ENCODE measurements at places on chromosomes 1 and 21.

GRCh38 chr1:214420341-214420740 is 131.1 kb downstream of the PTPN14 start:
- no peak for DNase-seq

- no peak for DNase-seq
Observed at GRCh38 chr1:152801333-152801732, 4.8 kb downstream of the LCE1D start.

DNA sequence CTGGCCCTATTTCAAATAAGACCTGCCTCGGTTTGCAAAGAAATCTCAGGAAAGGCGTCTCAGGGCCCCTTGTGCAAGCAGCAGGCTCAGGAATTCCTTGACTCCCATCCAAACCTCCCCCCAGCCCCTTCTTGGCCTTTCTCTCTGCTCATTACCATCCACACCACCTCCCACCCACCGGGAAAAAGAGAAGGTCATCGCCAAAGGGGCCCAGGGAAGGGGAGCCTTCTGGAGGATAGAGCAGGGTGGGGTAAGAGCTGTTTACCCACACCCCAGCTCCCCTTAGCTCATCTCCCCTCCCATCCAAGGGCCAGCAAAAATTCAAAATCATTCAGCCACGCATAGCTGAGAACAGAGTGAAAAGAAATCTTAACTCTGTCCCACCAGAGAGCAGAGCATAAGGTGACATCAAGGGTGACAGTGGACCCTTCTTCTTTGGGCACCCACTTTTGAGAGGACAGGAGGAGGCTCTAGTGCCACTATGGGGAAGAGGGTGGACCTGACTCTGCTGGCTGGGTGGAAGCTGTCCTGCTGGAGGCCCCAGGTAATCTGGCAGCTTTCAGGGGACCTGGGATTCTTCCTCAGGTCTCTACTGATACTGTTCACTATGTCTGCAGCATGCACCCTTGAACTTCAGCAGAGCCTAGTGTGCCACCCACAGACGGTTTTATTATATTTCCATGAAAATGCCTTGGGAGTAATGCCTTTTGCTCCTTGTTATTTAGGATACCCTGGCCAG is 3.9 kb upstream of the WNT2B start:
- no peak for DNase-seq

DNA sequence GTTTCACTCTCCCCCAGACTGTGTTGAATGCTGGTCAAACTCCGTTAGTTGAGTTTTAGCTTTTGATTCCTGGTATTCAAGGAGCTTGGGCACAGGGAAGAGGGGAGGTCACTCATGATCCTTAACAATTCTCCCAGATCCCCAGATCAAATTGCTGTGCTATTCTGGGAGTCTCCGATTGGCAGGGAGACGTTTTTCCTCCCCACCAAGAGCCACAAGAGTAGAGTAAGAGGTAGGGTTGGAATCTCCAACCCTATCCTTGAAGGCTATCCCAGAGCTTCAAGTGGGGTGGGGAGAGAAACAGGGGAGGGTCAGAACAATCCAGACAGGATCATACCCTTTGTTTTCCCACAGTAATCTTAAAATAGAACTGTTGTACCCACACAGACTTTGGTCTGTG is 576 bp upstream of the TPM3 start:
- no peak for DNase-seq

- no peak for DNase-seq
Observed at GRCh38 chr1:151837884-151838221, 1.8 kb downstream of the C2CD4D start.

- no peak for DNase-seq
Observed at GRCh38 chr1:201662646-201663045, 123.7 kb downstream of the NAV1 start.

Data from fibroblast of the conjunctiva (primary cell).